ENCODE measurements at places on chromosomes 16 and 17. TPM values are rescaled to one million over a fixed set of nuclear protein-coding genes. Genes with fewer than 3 reads are reported as not detected.

DNA sequence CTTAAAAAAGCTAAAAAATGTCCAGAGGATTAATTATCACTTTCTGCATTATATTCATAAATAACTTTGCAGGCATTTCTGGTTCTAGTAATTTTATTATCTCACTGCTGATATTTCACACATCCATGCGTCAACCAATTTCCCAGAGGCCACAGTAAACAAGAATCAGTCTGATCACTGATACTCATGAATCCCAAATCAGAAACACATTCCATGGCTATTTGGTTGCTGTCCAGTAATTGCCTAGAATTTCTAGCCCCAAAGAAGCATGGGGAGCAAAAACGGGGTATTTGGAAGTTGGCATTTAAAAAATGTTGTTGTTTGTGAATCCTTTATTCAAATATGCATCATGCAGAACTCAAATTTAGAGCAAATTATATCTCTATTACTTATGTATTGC, 244.8 kb downstream of the CDH8 start:
- no peak for DNase-seq

GRCh38 chr16:2443555-2443954, 14.3 kb downstream of the CCNF start:
- no peak for DNase-seq

DNA sequence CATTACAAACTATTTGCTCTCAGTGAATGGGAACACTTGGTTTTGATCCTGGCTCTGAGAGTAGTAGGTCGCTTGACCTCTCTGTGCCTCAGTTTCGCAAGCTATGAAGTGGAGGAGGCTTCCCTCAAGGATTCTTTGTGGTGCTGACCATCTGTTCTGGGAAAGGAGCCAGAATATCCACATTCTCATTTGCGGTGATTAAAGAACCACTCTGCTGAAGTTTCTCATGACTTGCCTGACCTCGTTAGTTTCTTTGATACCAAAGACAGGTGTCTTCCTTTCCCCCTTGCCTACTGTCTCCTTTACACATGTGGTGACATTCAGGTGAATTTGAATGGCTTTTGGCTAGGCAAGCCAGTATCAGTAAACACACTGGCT, 116.0 kb downstream of the SNX29 start:
- DNase-seq = no peak

The NUDT21 gene
- total RNA-seq = 43.7 TPM

The ZPBP2 gene
- total RNA-seq = not detected

The C16orf86 gene
- total RNA-seq = 3.6 TPM

All from right atrium auricular region (tissue), 2 donors.